ENCODE measurements at places on chromosomes 4 and X.

GRCh38 chr4:145808021-145808650, 128.2 kb downstream of the C4orf51 start:
- peak; percentile 91 for DNase-seq
- H3K4me3 ChIP-seq, result no peak overlapping the region
- peaks cover 3% of the 10 kb centered on the region for H3K36me3 ChIP-seq
- peaks cover 47% of the 10 kb centered on the region for H3K4me1 ChIP-seq
- H3K27me3 ChIP-seq, result no peaks in the 10 kb centered on the region

- H3K4me1 ChIP-seq, result peaks cover 7% of the 10 kb centered on the region
- no peak overlapping the region for H3K4me3 ChIP-seq
- peaks cover 8% of the 10 kb centered on the region for H3K36me3 ChIP-seq
Measured at GRCh38 chrX:13747836-13748235, 13.3 kb downstream of the OFD1 start.

- peak; percentile 23 for DNase-seq
- no peak overlapping the region for H3K4me3 ChIP-seq
- no peaks in the 10 kb centered on the region for H3K4me1 ChIP-seq
- no peaks in the 10 kb centered on the region for H3K27me3 ChIP-seq
- no peaks in the 10 kb centered on the region for H3K36me3 ChIP-seq
Measured at GRCh38 chrX:140762061-140762460, 52.5 kb downstream of the LINC00632 start.

- no peak overlapping the region for H3K27ac ChIP-seq
- H3K4me1 ChIP-seq, result no peaks in the 10 kb centered on the region
- H3K36me3 ChIP-seq, result no peaks in the 10 kb centered on the region
Measured at GRCh38 chr4:57504797-57505530, 394.8 kb upstream of the IGFBP7 start.

- H3K27me3 ChIP-seq, result no peaks in the 10 kb centered on the region
- H3K36me3 ChIP-seq, result no peaks in the 10 kb centered on the region
- no peaks in the 10 kb centered on the region for H3K4me1 ChIP-seq
- DNase-seq, result no peak
- H3K4me3 ChIP-seq, result no peak overlapping the region
- H3K27ac ChIP-seq, result no peak overlapping the region
Measured at GRCh38 chr4:145694929-145695328, 15.0 kb downstream of the C4orf51 start.

- no peaks in the 10 kb centered on the region for H3K36me3 ChIP-seq
- no peaks in the 10 kb centered on the region for H3K4me1 ChIP-seq
- peaks cover 9% of the 10 kb centered on the region for H3K27me3 ChIP-seq
- H3K4me3 ChIP-seq, result no peak overlapping the region
- H3K27ac ChIP-seq, result no peak overlapping the region
Measured at GRCh38 chr4:186029571-186030398, 39.2 kb upstream of the TLR3 start.

- H3K36me3 ChIP-seq, result no peaks in the 10 kb centered on the region
- H3K4me1 ChIP-seq, result no peaks in the 10 kb centered on the region
- DNase-seq, result no peak
Measured at GRCh38 chr4:174156239-174156826, 127.1 kb downstream of the FBXO8 start.

DNA sequence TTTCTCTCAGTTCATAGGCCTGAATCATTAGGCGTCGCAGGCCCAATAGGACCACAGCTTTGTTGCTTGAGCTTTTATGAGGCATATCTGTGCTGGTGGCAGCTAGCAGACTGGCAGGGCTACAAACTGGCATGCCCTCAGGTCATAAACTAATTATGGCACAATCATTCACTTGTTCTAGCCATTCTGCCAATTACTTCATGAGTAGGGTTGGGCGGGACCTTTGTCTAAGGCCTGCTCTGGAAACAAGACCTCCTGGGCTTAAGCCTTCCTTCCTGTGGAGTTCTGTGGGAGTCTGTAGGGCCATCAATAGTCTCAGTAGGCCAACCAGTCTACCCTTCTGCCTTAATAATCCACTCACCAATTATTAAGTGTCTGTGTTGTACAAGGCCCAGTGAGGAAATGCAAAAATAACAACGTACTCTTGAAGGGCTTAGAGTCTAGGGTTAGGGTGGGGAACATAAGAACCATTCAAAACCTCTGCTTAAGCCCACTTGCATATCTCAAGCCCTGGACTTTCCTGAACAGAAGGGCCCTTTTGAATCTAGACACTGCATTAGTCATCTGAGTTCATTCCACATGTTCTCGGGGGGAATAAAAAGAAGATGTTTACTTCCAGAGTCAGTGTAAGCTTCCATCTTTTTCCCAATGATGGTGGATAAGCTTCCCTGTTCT, 44.5 kb downstream of the SHROOM4 start:
- no peak overlapping the region for H3K4me3 ChIP-seq
- H3K4me1 ChIP-seq, result no peaks in the 10 kb centered on the region
- DNase-seq, result no peak
- no peak overlapping the region for H3K27ac ChIP-seq
- no peaks in the 10 kb centered on the region for H3K36me3 ChIP-seq

- H3K27ac ChIP-seq, result peak overlapping the region; percentile 55
- H3K4me1 ChIP-seq, result peaks cover 5% of the 10 kb centered on the region
- H3K36me3 ChIP-seq, result no peaks in the 10 kb centered on the region
Measured at GRCh38 chr4:28973587-28974350, 1746.4 kb upstream of the PCDH7 start.

GRCh38 chrX:108001218-108001814, 19.1 kb upstream of the TEX13B start:
- peaks cover 7% of the 10 kb centered on the region for H3K4me1 ChIP-seq
- H3K36me3 ChIP-seq, result no peaks in the 10 kb centered on the region
- no peak overlapping the region for H3K4me3 ChIP-seq

- no peak overlapping the region for H3K4me3 ChIP-seq
- no peaks in the 10 kb centered on the region for H3K4me1 ChIP-seq
- no peaks in the 10 kb centered on the region for H3K36me3 ChIP-seq
- no peaks in the 10 kb centered on the region for H3K27me3 ChIP-seq
- no peak overlapping the region for H3K27ac ChIP-seq
Measured at GRCh38 chr4:8644966-8645752, 52.6 kb downstream of the CPZ start.

DNA sequence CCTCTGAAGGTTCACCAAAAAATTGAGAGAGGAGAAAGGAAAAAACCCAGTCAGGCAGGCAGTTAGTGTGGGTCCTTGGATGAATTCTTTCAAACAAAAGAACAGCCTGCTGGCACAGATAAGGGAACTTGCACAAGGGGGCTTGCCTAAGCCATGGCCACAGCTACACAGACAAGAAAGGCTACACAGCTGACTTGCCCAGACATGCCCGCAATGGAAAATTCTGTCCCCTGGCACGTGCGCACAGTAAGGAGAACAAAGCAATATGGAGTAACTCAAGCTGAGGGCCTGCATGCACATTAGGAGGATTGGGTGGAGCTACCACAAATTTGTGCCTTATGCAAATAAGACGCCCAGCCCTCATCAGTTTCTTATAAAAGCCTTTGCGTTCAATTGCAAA, 512.5 kb upstream of the HTR2C start:
- no peak for DNase-seq
- no peak overlapping the region for H3K4me3 ChIP-seq
- H3K4me1 ChIP-seq, result no peaks in the 10 kb centered on the region
- no peaks in the 10 kb centered on the region for H3K27me3 ChIP-seq
- H3K36me3 ChIP-seq, result no peaks in the 10 kb centered on the region
- no peak overlapping the region for H3K27ac ChIP-seq

DNA sequence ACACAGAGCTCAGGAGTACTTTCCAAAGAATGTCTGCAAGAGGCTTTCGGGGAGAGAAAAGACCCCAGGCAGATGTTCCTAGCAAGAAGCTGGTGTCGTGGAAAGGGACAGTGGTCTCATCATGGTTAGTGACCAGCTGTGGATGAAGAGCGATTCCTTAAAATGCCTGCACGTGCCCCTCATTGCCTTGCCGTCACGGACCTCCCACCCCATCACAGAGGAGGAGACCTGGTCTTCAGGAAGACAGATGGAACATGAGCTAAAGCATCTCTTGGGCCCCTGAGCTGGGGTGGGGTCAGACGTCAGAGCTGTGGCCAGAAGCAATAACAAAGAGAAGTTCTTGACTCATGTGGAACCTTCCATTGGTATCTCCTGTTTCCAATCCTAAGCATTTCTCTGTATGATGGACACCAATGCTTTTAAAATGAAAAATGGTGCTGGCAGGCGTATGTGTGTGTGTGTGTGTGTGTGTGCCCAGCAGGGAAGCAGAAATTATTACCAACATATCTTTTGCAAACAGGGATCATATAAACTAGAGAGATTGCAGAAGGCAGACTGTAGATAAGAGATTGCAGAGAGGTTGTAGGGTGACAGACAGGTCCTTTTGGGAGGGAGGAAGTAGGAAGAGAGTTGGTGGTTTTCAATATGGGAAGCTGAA, 25.2 kb upstream of the ASMTL start:
- H3K4me3 ChIP-seq, result no peak overlapping the region
- no peaks in the 10 kb centered on the region for H3K27me3 ChIP-seq
- no peaks in the 10 kb centered on the region for H3K4me1 ChIP-seq

GRCh38 chr4:87075876-87076275, 141.1 kb downstream of the AFF1 start:
- H3K36me3 ChIP-seq, result no peaks in the 10 kb centered on the region
- DNase-seq, result no peak
- no peak overlapping the region for H3K27ac ChIP-seq

DNA sequence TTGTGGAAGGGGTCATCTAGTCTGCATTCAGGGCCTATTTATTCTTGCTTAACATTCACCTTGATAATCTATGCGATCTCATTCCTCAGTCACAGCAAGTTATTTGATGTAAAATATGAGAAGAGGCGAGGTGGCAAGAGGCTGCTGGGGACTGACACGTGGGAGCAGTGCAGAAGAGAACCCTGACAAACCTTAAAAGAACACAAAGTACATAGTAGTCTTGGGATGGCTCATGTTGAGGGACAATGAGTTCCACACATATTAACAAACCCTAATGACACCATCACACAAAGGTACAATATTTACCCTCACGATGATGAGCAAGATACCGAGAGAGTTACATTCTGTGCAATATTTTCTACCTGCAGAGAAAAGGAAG, 57.5 kb downstream of the MAML3 start:
- no peaks in the 10 kb centered on the region for H3K36me3 ChIP-seq
- H3K27ac ChIP-seq, result no peak overlapping the region
- no peak overlapping the region for H3K4me3 ChIP-seq
- no peaks in the 10 kb centered on the region for H3K27me3 ChIP-seq

DNA sequence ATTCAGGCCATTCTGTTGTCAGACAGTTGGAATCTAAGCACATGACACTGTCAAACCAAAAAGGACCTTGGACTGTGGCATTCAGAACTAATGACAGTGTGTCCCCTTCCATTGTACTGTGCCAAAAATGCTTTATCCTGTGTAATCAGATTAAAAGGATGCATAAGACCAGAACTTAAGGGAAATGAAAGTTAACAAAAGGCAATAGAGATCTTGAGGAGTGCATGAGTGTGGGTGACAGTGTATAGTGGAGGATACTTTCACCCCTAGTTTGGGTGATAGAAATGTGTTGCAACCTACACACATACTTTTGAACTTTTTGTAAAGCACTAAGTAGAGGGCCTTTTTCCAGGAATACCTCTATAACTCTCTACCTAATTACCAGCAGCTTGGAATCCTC, 4.5 kb downstream of the CYSLTR1 start:
- H3K36me3 ChIP-seq, result no peaks in the 10 kb centered on the region
- H3K27ac ChIP-seq, result no peak overlapping the region
- no peak for DNase-seq
- H3K27me3 ChIP-seq, result no peaks in the 10 kb centered on the region

GRCh38 chr4:62517716-62518115, 1317.6 kb downstream of the ADGRL3 start:
- no peaks in the 10 kb centered on the region for H3K27me3 ChIP-seq
- no peak overlapping the region for H3K27ac ChIP-seq
- no peak for DNase-seq
- H3K4me3 ChIP-seq, result no peak overlapping the region

DNA sequence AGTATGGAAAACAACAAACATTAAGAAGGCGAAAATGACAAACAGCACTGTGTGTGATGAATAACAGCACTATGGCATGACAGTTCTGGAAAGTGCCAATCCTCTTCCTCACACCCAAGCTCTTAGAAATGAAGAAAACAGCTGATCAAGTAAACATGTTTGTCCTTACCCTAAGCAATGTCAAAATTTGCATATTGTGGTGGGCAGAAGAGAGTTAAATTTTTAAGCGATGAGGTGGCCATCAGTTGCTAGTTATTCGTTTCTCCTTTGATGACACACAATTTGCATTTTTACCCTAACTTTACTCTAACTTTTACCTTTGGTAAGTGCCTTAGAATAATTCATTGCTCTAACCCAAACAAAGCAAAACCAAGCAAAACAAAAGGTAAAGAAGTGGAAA, 8.8 kb downstream of the PROM1 start:
- H3K4me1 ChIP-seq, result peaks cover 3% of the 10 kb centered on the region
- no peak for DNase-seq
- H3K27ac ChIP-seq, result no peak overlapping the region
- H3K4me3 ChIP-seq, result no peak overlapping the region
- H3K27me3 ChIP-seq, result peaks cover 11% of the 10 kb centered on the region

GRCh38 chr4:8192748-8193738, 6.0 kb upstream of the SH3TC1 start:
- H3K4me1 ChIP-seq, result peaks cover 39% of the 10 kb centered on the region
- DNase-seq, result no peak
- no peaks in the 10 kb centered on the region for H3K36me3 ChIP-seq
- no peak overlapping the region for H3K4me3 ChIP-seq

GRCh38 chrX:69133921-69134542, 31.2 kb downstream of the PJA1 start:
- H3K27me3 ChIP-seq, result no peaks in the 10 kb centered on the region
- no peak for DNase-seq
- no peak overlapping the region for H3K27ac ChIP-seq

GRCh38 chr4:87868522-87868921, 35.8 kb downstream of the MEPE start:
- H3K36me3 ChIP-seq, result no peaks in the 10 kb centered on the region
- no peaks in the 10 kb centered on the region for H3K27me3 ChIP-seq
- DNase-seq, result no peak

- DNase-seq, result no peak
- H3K36me3 ChIP-seq, result no peaks in the 10 kb centered on the region
- peaks cover 41% of the 10 kb centered on the region for H3K4me1 ChIP-seq
- H3K4me3 ChIP-seq, result no peak overlapping the region
- peak overlapping the region; percentile 84 for H3K27ac ChIP-seq
- H3K27me3 ChIP-seq, result no peaks in the 10 kb centered on the region
Measured at GRCh38 chr4:147821555-147821954, 89.7 kb downstream of the ARHGAP10 start.

DNA sequence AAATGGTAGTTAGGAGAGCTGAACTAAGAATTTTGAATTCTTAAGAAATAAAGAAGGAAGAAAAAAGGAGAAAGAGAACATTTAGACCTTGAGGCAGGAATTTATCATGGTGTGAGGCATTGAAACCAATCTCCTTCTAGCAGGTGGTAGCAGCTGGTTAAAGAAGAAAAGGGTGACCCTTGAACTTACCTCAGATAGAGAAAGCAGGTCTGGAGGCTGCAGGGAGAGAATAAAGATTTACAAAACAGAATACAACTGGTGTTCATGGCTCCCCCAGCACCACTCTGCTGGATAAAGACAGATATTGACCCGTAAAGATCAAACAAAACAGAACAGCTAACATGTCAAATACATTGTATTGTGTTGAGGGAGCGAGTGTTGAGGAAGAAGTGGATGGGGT, 56.0 kb downstream of the NCAPG start:
- H3K4me1 ChIP-seq, result no peaks in the 10 kb centered on the region
- H3K4me3 ChIP-seq, result no peak overlapping the region
- H3K36me3 ChIP-seq, result no peaks in the 10 kb centered on the region
- no peaks in the 10 kb centered on the region for H3K27me3 ChIP-seq

Data from keratinocyte (primary cell).